ENCODE measurements at places on chromosomes 11 and 22.

DNA sequence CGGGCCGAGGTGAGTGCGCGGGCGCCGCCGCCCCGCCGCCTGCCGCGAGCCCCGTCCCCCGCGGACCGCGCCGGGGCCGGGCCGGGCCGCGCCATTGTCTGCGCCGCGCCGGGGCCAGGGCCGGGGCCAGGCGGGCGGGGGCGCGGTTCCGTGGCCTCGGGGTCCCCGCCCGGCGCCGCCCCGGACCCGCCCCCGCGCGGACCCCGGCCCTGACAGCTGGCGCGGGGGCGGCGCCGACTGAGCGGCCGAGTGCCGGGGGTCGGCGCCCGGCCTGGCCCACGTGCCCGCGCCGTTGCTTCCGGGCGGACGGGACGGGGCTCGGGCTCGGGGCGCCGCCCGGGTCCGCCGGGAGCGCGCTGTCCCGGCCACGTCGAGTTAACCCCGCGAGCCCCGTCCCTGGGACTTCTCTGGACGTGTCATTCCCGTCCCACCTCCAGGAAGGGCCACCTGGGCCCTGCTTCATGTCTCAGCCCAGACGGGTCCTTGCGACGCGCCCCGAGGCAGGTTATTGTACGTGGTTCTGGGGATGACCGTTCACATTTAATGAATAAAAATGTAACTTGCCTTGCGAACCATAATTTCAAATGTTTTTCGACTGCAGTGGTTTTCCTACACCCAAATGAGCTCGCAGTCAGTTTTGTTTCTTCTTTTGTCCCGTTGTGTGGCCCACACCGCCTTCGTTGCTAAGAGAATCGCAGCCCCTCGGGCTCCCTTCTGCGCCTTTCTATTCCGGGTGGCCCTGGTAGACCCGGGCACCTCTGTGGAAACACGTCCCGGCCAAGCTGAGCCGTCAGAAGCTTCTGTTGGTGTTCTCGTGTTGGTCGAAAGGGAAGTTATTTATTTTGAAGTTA lies 562 bp downstream of the ZBED4 start:
- peak; percentile 16 for DNase-seq

DNA sequence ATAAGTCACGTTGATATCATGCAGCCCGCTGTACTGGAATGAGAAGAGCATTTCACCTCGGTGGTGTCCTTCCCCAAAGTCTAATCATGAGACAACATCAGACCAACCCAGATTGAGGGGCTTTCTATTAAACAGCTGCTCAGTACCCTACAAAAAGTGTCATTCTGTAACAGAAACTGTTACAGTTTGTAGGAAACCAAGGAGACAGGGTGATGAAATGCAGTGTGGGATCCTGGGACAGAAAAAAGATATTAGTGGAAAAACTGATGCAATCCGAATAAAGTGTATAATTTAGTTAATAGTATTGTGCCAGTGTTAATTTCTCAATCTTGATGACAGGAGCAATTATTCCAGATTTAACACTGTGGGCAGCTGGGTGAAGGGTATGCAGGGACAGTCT lies 128.0 kb downstream of the MICAL2 start:
- no peak for DNase-seq

DNA sequence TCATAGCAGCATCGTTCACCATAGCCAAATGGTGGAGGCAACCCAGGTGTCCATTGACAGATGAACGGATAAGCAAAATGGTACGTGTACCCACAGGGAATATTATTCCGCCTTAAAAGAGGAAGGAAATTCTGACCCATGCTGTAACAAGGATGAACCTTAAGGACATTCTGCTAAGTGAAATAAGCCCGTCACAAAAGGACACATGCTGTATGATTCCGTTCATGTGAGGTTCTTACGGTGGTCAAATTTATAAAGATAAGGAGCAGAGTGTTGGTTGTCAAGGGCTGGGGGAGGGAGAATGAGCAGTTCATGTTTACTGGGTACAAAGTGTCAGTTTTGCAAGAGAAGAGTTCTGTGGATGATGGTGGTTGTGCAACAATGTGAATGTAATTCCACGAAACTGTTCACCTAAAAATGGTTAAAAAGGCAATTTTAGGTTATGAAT lies 26.3 kb downstream of the APOL1 start:
- no peak for DNase-seq

DNA sequence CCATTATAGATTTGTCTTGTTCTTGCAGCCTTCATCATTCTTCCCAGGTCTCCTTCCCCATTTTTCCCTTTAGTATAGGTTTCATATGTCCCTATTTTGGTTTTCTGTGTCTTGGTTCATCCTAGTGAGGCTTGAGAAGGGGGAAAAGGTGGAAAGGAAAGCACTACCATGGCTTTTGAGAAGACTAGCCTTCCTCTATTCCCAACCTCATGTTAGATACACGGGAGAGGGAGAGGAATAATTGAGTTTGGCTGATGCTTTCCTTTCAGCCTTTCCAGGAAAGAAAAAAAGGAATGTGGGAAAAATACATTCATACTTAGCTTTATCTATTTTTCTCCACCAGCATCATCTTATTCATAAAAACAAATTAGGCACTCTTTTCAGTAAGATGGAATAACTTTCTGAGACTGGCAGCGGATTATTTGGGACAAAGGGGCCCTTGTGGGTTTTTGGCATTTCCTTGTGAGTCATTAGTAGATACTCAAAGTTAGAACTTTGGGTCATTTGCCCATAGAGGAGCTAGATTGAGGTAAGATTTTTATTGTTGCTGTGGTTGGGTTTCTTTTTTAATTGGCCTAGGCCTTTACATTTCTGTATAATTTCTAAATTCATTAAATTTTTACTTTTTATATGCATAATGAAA lies 23.8 kb downstream of the CAPRIN1 start:
- no peak for DNase-seq

GRCh38 chr11:3245071-3245470 lies 12.9 kb upstream of the MRGPRE start:
- DNase-seq: no peak

DNA sequence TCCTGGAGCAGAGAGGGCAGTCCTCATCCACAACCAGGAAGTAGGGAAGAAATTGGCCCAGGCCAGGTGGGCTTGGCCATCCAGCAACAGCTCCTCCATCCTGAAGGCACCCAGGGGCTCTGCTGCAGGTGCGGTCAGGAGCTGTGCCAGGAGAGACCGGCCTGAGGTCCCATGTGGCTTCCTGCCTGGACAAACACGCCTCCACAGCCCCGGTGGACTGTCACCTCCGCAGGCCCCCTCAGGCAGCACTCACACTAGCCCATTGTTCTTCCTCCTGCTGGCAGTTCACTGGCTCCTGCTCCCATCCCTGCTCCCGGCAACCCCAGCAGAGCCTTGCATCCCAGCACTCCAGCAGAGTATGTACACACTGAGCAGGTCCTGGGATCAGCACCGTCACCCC lies 16.0 kb upstream of the POU2AF1 start:
- DNase-seq: no peak

GRCh38 chr22:46577368-46578249 lies 40.2 kb upstream of the CELSR1 start:
- no peak for DNase-seq

DNA sequence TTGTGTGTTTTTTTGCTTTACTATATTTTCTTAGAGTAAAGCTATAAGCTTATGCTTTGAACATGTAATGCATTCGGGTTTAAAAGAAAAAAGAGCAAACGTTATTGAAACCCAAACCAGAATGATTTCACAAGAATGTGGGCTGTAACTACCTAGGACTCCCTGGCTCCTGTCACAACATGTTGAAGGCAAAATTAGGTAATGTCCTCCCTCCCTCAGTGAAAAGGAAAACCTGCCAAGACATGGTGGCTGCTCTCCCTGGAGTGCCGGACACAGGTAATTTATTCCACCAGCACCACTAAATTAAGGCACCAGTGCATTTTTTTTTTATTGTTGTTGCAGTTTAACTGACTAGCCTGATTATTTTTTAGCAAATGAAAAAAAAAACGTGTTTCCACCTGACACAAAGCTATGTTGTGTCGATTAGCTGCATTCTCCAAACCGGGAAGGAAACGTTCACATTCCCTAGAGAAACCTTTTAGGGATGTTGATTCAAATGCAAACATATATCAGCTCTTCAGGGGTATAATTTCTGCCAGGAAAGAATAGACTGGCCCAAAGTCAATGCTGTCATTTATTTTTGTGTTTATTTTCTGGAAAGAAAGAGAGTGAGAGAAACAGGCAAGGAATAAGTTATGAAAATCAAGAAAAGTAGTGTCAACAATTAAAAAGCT lies 134.6 kb downstream of the CCDC34 start:
- DNase-seq: no peak

DNA sequence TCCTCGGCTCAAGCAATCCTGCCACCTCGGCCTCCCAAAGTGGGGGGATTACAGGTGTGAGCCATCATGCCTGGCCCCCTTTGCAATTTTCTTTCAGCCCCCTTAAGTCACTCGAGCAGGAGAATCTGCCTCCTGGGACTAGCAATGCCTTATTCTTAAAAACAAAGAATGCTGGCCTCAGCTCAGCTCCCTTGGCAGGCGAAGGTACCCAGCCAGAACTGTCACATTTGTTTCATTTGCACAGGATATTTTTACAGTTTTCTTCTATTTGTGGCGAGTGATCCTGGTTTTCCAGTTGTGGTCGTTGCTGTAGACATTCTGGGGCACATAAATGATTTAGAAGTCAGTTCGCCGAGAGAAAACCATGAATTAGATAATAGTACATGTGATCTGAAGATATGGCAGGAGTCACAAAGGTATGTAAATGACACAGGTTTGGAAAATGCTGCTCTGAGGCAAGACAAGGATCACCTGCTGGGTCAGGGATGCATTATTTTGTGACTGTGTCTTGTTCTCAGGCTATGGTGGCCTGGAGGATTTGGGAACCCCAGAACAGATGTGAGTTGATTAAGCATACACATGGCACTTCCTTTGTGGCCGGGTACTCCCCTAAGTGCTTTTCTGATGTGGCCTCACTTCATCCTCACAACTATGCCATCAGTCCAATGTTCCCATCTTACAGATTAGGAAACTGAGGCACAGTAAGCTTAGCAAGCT lies 51.2 kb upstream of the SLC22A12 start:
- no peak for DNase-seq

DNA sequence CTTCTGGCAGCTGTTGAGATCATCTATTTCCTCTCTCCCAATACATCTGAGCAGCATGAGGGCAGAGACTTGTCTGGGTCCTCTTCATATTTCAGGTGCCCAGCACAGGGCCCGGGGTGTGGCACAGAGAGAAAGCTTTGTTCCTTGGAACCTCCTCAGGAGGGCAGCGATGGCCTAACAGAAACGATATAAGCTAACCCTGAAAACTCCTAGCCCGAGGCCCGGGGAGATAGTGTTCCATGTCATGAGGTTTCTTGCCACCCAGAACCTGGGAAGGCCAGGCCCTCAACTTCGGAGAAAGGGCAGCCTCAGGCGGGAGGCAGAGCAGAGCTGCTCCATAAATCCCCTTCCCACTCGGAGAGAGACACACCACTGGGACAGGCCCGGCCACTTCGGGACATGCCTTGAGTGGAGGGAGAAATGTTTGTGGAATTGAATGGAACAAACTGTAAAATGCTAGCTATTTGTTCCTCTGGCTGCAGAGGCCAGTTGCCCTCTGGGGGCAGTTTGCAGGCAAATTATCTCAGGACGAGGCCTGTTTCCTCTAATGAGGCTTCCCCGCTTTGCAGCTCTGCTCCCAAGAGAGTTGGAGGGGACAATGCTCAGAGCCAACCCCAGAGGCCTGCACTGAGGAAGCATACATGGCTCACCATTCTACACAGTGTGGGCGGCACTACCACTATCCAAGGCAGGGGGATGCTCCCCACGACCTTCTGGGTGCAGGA lies 11.6 kb downstream of the ARRB1 start:
- DNase-seq: no peak

DNA sequence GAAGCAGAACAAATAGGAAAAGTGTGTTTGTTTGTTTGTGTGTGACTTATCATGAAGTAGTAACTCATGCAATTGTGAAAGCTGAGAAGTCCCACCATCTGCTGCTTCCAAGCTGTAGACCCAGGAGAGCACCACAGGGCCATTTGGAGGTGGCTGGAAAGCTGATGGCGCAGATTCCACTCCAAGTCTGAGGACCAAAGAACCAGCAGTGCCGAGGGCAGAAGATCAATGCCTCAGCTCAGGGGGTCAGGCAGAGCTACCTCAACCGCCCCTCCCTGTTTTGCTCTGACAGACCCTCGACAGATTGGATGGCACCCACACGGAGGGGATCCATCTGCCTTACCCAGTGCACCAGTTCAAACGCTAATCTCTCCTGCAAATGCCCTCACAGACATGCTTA lies 896.2 kb downstream of the BRD1 start:
- DNase-seq: no peak

DNA sequence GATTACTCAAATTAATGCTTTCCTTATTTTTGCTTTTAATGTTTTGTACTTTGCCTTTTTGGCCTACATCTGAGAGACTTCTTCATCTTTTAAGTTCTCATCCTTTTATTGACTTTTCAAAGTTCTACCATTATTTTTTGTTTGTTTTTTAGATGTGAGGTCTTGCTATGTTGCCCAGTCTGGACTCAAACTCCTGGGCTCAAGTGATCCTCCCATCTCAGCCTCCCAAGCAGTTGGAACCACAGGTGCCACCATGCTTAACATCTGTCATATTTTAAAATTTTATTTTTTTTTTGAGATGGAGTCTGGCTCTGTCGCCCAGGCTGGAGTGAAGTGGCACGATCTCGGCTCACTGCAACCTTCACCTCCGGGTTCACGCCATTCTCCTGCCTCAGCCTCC lies 57.8 kb downstream of the PPP6R2 start:
- DNase-seq: no peak

- DNase-seq: no peak
These were observed 7.8 kb upstream of the POLR3H start for GRCh38 chr22:41551877-41552582.

DNA sequence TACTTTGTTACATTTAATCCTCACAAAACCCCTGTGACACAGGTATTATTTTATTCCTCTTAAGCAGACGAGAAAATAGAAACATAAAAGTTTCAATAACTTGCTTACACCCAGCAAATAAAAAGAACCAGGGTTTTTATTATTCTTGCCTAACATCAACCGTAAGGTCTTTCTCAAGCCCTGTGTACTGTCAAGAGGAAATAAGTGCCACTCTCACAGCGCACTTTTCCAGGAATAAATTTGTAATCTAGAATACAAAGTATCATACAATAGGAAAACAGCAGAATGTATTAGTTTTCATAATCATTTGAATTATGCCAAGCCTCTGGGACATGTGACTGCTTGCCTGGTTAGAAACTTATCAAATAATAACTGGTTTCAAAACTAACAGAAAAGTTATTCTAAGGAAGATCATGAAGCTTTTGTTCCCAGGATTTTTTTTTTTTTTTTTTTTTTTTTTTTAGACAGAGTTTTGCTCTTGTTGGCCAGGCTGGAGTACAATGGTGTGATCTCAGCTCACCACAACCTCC lies 7.4 kb downstream of the CCDC34 start:
- no peak for DNase-seq

DNA sequence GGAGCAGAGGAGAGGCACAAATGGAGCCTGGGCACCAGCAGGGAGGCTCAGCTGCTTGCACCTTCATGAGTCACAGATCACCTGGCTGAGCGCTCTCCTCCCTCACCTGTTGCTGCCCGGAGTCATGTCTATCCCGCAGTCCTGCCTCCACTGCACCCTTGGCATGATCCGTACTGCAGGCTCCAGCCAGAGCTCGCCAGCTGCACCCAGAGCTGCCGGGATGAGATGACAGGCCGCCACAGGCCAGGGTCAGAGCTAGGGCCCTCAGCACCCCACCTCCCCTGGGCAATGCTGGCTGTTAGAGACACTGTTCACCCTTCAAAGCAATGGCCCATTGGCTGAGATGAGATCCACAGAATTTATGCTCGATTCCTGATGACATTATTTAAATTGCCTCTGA lies 702.8 kb downstream of the TBC1D22A start:
- no peak for DNase-seq
